Activated CD4-positive, alpha-beta T cell treated with anti-CD3 and anti-CD28 coated beads, Interleukin-2, amount 10 ng/mL, durations not matched to agents 7 days and 5 days (primary cell): ENCODE measurements at places on chromosomes 5 and 9. TPM values are rescaled to one million over a fixed set of nuclear protein-coding genes. Genes with fewer than 3 reads are reported as not detected.

PCDH1 gene
- not detected for total RNA-seq

CDX1 gene
- not detected for total RNA-seq

DNA sequence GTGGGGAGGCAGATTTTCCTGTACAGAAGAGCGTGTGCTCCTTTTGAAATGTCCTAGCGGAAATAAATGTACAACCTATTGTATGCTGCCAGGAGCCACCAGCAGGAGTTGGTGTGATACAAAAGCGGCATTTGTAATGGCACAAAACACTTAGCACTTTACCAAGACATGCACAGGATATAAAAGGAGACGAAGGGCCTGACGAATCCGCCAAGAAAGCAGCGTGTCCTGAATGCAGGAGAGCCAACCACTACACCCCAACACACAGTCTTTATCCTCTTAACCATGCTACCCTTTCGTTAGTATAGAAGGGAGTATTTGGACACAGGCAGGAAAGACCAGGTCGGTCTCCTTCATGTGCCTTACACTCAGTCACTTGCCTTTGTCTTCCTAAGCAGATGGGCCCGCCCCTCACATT lies 218.1 kb downstream of the TRIM32 start:
- no peaks in the 10 kb centered on the region for H3K27me3 ChIP-seq
- H3K27ac ChIP-seq = no peak overlapping the region
- no peak for DNase-seq
- H3K4me3 ChIP-seq = no peak overlapping the region
- H3K4me1 ChIP-seq = no peaks in the 10 kb centered on the region
- no peaks in the 10 kb centered on the region for H3K36me3 ChIP-seq

CD74 gene
- 462 TPM for total RNA-seq

PCDHB11 gene
- total RNA-seq = not detected
